ENCODE measurements at places on chromosomes 7 and 10.

GRCh38 chr10:63286340-63286739, 153.2 kb downstream of the NRBF2 start:
- no peak for DNase-seq

- DNase-seq, result no peak
Observed at GRCh38 chr7:148553979-148554378, 36.6 kb upstream of the C7orf33 start.

DNA sequence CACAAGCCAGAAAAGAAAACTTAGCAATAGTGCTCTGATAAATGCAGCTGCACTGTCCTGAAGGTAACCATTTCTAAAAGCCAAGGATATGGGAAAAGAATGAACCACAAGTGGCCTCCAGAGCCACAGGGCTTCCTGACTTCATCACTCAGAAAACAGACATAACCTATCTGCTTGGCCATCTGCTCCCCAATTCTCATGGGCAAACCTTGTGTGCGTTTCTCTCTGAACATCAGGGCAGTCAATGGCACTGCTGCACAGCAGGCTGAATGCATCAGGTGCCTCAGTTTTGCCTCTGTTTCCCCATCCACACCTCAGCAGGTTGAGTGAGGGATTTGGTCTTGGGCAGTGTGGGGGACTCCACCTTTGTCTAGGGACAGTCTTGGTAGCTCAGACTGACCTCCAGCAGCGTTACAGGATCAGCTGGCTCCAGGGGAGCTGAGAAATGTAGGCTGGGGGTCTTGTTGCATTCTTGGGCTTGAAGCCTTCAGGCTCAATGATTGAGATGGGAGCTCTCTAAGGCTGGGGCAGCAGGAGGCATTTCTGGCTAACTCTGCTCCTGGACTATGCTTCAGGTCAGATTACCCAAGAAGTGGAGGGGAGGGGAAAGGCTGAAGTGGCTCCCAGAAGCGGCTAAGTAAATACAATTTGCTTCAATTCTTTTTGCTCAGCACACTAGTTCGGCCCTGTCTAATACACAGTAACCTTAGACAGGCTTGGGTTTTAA, 23.6 kb upstream of the PDLIM1 start:
- DNase-seq, result no peak

- DNase-seq, result no peak
Observed at GRCh38 chr10:31030800-31031199, 865 bp downstream of the ZNF438 start.

GRCh38 chr7:143229054-143229790, 7.4 kb downstream of the TAS2R40 start:
- DNase-seq, result no peak

DNA sequence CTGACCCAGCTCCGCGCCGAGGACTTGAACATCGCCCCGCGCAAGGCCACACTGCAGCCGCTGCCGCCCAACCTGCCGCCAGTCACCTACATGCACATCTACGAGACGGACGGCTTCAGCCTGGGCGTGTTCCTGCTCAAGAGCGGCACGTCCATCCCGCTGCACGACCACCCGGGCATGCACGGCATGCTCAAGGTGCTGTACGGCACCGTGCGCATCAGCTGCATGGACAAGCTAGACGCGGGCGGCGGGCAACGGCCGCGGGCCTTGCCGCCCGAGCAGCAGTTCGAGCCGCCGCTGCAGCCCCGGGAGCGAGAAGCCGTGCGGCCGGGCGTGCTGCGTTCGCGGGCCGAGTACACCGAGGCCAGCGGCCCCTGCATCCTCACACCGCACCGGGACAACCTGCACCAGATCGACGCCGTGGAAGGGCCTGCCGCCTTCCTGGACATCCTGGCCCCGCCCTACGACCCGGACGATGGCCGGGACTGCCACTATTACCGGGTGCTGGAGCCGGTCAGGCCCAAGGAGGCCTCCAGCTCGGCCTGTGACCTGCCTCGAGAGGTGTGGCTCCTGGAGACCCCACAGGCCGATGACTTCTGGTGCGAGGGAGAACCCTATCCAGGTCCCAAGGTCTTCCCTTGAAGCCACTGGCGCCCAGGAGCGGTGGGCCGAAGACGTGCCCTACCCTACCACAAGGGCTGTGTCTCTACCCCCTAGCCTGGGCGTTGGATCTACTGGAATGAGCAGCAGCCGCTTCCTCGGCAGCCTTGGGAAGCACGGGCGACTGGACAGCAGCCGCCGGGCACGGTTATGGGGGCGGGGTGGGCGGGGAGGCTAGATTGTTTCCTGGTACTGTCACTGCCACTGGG, 945 bp downstream of the ADO start:
- DNase-seq, result no peak

GRCh38 chr7:55152516-55152915, 133.7 kb downstream of the EGFR start:
- DNase-seq, result no peak

GRCh38 chr7:48161407-48162125, 9.7 kb upstream of the ABCA13 start:
- DNase-seq, result no peak

- no peak for DNase-seq
Observed at GRCh38 chr7:130139193-130139960, 65.8 kb downstream of the TMEM209 start.

DNA sequence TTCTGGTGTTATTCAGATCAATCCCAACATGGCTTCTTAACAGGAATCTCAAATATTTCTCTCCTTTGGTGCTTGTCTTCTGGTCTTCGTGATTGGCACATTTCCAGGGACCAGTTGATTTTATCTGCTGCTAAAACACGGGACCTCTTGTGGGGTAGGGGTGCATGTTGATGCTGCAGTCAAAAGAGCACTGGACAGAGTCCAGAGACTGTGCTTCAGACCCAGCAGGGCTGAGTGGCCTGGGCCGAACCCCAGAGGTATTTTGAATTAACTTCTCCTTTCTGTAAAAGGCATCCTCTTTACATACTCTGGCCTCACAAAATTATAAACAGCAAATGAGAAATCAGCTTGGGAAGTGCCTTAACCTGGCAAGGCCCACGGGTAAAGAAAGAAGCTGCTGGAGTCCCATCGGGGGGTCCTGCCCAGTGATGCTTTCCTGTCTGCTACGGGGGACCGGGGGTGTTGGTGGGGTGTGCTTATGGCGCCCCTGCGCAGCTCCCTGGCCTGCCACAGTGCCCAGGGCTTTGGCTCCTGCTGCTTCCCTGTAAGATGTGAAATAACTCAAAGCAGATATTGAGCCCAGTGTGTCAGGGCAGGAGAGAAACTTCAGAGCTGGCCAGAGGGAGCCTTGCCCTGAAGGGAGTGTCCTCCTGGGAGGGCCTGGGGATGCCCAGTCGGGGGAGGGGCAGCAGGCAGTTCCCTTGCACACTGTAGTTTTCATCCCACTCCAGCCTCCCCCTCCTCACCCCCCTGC, 230.5 kb downstream of the TCF7L2 start:
- DNase-seq, result no peak
